Stimulated activated CD8-positive, alpha-beta memory T cell treated with anti-CD3 and anti-CD28 coated beads, Interleukin-7, amount 100 ng/mL, for 24 hours (primary cell): ENCODE measurements at places on chromosomes 7 and 10.

DNA sequence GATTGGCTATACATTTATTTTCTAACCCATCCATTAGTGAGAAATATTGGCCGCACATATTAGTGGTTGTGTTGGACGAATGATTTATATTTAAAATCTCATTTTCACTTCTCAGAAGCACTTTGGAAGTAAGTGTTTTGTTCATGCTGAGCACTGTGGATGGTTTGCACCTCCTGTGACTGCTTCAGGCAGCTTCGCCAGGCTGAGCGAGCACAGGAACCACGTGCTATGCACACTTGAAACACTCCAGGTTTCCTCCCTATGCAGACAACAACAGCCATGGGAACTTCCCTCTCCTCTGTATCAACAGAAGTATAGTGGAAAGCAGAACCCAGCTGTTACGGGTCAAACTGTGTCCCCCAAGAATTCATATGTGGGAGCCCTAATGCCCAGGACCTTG, 67.3 kb upstream of the WDR11 start:
- no peak for DNase-seq

DNA sequence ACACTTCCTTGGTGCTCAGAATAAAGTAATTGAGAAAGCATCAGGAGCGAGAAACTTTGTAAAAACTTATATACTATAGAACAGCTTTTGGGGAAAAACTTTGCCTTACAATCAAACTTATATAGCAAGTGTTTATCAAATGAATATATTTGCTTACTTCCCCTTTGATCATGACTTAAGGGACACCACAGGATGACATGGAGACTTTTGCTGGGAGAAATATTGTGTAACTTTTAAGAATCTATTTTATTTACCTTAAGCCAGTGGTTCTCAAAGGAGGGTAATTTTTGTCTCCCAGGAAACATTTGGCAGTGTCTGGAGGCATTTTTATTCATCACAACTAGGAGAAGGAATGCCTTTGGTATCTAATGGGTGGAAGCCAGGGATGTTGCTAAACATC, 173.8 kb upstream of the HABP2 start:
- DNase-seq: no peak

DNA sequence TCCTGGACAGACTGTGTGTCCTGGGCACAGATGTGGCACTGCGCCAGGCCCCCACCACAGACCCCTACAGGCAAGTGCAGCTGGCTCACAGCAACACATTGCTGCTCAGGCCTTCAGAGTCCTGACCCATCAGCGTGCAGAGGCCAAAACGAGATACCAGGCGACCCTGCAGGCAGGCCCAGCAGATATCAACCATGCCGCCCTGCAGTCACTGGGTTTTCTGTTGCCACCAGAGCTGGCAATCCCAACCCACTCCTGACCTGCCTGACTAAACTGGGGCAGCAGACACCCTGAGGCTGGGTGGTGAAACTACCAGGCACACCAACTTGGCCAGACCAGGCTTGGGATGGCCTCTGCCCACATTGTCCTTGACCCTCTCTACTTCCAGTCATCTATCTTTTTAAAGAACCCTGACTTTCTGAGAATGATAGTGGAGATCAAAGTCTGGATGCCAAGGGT, 20.3 kb downstream of the ZCCHC24 start:
- no peak for DNase-seq

GRCh38 chr10:117140525-117140902, 2.4 kb upstream of the VAX1 start:
- no peak for DNase-seq

DNA sequence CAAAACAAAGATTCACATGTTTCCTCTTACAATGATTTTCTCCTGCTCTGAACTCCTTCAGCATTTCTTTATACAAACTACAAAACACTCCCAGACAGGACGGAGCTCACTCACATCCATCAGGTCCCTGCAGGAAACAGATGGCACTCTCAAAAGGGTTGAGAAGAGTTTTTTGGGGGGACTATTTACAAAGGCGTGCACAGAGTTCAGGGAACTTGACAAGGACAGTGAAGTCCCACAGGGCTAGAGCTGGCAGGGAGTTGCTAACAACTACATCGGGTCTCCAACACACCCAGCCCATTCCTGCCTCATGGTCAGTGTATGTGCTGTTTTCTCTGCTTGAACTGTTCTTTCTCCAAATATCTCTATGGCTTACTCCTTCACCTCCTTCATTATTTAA, 24.7 kb upstream of the YAE1 start:
- no peak for DNase-seq

GRCh38 chr7:14691034-14691433, 211.5 kb downstream of the DGKB start:
- no peak for DNase-seq

DNA sequence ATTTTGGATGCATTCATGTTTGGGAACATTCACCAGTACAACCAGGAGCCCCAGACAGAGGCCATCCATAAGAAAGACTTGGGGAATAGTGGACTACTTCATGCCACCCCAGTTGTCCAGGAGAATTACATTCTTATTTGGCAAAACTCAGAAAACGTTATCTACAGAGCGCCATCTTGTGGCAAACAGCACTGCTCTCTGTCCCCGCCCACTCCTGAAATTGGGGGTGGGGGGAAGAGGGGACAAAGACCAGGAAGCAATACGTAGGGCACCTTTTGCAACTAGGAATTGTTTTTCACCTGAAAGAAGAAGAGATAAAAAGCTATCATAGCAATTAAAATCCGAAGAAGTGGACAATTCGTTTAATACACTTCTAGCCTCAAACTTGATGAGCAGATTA, 134.6 kb upstream of the MGMT start:
- DNase-seq: no peak

- DNase-seq: no peak
These were observed 188.5 kb downstream of the TNS3 start for GRCh38 chr7:47393406-47393805.

DNA sequence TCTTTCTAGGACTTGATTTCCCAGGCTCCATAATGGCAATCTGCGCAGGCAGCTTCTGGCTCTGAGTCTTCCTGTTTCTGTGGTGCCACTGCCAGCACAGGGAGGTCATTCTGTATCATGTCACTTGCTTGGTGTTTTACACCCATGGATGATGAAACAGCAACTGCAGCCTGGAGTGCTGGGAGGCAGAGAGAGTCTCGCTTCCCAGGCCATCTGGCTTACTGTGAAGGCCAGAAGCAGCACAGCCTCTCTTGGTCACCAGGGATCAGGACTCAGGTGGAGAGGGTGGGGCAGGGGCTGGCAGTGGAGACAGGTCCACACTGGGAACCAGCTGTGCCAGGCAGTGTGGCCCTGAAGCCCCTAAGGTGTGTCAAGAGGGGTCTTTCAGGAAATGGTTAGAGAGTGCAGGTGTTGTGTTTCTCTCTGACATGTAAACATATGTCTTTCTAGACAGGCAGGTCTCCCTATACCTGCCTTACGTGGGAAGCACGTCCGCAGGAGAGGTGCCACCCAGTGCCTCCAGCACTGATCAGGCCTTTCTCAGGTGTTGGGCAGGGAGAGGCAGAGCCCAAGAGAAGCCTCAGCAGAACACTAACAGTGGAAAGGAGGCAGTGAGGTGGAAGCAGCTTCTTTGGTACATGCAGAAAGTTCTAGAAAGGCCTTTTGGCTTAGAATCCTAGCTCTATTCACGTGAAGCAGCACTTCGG, 71.4 kb downstream of the INSIG1 start:
- DNase-seq: no peak

DNA sequence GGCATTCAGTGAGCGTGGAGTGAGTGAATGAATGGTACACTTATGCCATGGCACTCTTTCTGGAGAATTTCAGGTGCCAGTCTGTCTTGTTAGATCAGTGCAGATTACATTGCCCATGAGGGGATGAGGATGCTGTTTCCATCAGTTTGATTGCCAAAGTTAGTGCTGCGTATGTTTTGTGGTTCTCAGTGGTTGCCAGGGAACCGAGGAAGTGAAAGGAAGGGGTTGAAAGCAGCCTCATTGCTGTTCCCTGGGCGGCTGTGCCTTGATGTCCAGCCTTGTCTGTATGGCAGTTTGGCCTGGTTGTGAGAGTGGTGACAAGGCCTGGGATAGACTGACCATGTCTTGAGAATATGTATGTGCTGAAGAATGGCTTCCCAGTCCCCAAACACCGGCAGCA, 30.2 kb downstream of the WBP1L start:
- no peak for DNase-seq

DNA sequence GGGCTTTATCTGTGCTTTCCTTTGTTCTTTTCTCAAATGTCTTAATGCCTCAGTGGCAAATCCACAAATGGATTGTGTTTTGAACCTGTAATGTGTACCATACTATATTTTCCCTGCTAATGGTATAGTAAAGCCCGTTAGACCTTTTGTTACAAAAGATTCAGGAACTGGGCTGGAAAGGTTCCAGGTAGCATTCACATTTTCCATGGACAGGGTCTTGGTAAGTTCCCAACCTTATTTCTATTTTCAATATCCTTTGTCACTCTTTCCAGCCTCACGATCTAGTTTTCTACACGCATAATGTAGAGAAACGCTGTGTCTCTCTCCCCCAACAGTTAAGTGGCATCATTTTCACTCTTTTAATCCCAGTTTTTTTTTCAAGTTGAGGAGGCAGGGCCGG, 153.0 kb downstream of the PLCE1 start:
- no peak for DNase-seq
